PC-9 (cell line): ENCODE measurements at places on chromosomes 7 and 10. TPM values are rescaled to one million over a fixed set of nuclear protein-coding genes. Genes with fewer than 3 reads are reported as not detected.

Gene PKD2L1
- total RNA-seq = not detected in 2 replicates

Gene KIN
- total RNA-seq = 7.5 and 10.4 TPM in 2 replicates

DNA sequence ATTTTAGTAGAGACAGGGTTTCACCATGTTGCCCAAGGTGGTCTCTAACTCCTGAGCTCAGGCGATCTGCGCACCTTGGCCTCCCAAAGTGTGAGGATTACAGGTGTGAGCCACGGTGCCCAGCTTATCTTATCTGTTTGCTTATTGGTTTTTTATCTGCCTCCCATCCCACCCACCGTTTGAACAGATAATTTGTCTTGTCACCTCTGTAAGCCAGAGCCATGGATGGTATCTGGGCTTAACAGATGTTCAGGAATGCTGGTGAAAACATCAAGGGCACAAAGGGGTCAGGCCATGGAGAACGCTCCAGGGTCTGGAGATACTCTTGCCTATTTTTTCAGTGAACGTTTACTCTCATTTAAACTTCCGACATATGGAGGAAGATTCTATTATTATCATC lies 12.0 kb upstream of the NDST2 start:
- H3K4me3 ChIP-seq = no peak overlapping the region
- no peaks in the 10 kb centered on the region for H3K4me1 ChIP-seq
- no peak for DNase-seq

DNA sequence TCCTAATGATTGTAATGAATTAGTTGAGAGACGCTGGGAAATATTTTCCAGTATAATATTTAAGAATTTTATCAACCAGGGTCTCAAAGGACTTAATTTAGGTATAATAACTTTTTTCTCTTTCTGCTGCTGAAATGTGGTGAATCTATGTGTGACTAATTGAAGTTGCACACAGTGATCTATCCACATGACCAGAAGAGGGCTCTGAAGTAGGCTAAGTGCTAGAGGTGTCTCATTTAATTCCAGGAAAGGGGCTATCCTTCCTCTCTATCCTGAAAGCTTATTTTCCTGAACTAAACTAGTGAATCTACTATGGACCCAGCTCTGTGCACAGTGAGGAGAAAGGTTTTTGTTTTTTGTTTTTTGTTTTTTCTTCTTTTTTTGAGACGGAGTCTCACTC lies 294.4 kb upstream of the MYO3A start:
- DNase-seq = no peak

DNA sequence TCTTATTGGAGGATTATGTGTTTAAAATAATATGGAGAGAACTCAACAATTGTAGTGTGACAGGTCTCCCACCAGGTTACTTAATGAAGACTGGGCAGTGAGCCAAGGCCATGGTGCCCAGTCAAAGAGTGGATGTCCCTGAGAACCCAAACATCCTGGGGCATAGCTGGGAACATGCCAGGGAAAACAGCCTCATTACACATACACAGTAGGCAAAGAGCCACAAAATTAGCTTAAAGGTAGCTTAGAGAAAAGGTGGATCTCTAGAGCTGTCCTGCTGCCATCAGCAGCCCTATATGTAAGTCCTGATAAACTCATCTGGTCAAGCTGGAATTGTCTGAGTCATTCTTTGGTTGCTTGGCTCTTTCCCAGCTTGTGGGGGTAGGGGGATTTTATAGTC lies 287.8 kb downstream of the PHF14 start:
- DNase-seq = peak; percentile 78
- H3K36me3 ChIP-seq = no peaks in the 10 kb centered on the region
- no peak overlapping the region for H3K27ac ChIP-seq
- H3K27me3 ChIP-seq = peaks cover 16% of the 10 kb centered on the region
- no peak overlapping the region for H3K4me3 ChIP-seq

- no peaks in the 10 kb centered on the region for H3K27me3 ChIP-seq
- no peaks in the 10 kb centered on the region for H3K36me3 ChIP-seq
- H3K4me3 ChIP-seq = no peak overlapping the region
- H3K4me1 ChIP-seq = peaks cover 15% of the 10 kb centered on the region
These were observed 2.2 kb upstream of the LMBR1 start for GRCh38 chr7:156895024-156895780.

DNA sequence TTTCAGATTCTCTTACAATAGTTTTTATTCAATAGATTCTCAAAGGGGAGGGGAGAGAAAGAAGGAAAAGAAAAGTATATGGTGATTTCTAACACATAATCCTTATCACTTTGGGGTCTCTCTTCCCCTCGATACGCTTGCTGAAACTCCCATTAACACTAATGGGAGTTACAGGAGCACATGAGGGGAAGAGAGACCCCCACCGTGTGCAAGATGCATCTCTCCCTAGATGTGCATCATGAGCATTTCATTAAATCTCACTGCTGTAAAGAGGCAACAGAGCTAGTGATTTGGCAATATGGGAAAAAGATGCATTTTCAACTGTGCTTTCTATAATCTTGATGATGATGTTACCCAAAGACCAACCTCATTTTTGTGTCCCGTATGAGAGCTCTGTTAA lies 177.4 kb downstream of the SKAP2 start:
- H3K36me3 ChIP-seq = 0 out of 2 replicates have a peak, but pooled peaks cover 4% of the 10 kb centered on the region
- no peaks in the 10 kb centered on the region for H3K4me1 ChIP-seq
- H3K27ac ChIP-seq = no peak overlapping the region
- DNase-seq = no peak
- no peaks in the 10 kb centered on the region for H3K27me3 ChIP-seq

DNA sequence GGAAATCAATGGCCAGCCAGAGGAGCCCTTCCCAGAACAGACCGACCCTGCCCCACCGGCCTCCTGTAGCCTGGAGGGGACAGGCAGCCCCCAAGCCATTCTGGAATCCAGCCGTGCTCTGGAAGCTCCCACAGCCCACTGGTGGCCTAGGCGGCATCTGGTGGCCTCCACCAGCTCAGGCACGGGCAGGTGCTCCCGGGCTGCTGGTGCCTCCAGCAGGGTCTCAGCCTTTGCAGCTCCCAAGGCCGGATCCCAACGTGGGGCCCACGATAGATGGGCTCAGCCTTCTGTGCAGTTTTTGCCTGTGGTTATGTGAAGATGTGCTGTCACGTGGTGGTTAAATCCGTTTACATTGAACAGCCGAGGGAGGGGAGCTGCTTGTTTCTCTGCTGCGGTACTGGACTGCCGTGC lies 44.4 kb downstream of the JAKMIP3 start:
- no peak overlapping the region for H3K27ac ChIP-seq
- DNase-seq = no peak
- no peaks in the 10 kb centered on the region for H3K4me1 ChIP-seq
- no peaks in the 10 kb centered on the region for H3K27me3 ChIP-seq
